Ovary (tissue), 10 donors: ENCODE measurements at places on chromosomes 2 and 18. TPM values are rescaled to one million over a fixed set of nuclear protein-coding genes. Genes with fewer than 3 reads are reported as not detected.

GRCh38 chr2:235658351-235659174 lies 164.7 kb downstream of the AGAP1 start:
- DNase-seq: peak; percentile 36

GRCh38 chr2:106038601-106039375 lies 155.3 kb downstream of the UXS1 start:
- DNase-seq: no peak

GRCh38 chr2:170943041-170943440 lies 14.0 kb downstream of the GORASP2 start:
- DNase-seq: no peak

DNA sequence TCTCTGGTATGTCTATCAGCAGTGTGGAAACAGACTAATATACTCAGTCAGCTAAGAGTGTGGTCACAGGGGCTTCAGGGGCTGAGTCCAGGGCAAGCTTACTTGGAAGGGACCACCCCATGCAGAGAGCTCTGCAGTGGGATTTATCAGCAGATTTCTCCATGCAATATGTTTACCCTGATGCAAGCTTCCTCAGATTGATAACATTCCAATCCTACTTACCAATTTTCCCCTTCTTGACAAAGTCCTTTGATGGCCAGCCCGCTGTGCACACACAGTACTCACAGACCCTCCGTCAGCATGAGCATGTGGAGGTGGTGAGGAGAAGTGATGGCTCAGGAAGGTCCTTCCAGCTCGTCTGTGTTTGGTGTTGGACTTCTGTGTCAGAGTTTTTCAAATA lies 51.8 kb downstream of the SH3RF3 start:
- DNase-seq: no peak

The CRIM1 gene
- polyA plus RNA-seq: 38.4 TPM

The DPYSL5 gene
- 0.05 TPM for polyA plus RNA-seq
